ENCODE measurements at places on chromosomes 1 and 21. TPM values are rescaled to one million over a fixed set of nuclear protein-coding genes. Genes with fewer than 3 reads are reported as not detected.
A peak's percentile ranks its signal among the peaks of the same experiment; 100 is the strongest.

GRCh38 chr1:160823296-160823695 lies 27.3 kb downstream of the LY9 start:
- no peak for DNase-seq

- no peak for DNase-seq
These were observed 6.8 kb downstream of the COL18A1 start for GRCh38 chr21:45411810-45412206.

DNA sequence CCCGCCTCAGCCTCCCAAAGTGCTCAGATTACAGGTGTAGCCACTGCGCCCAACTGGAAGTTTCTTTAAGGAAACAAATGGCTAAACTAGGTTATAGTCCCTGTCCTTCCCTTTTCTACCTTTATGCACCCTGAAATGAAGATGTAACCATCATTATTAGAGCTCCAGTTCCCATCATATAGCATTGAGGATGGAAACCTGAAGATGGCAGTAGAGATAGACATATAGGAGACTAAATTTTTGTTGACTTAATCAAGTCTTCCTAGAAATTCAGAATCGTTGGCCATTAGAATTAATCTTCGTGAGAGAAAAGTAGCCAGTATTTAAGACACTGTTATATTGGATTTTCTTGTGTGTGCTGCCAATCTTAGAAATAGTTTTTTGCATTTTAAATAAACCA lies 1016.3 kb upstream of the NCAM2 start:
- DNase-seq: no peak

- DNase-seq: no peak
These were observed 20.6 kb upstream of the PPM1J start for GRCh38 chr1:112735752-112736151.

GRCh38 chr21:42287193-42288083 lies 27.8 kb downstream of the TFF3 start:
- no peak for DNase-seq

DNA sequence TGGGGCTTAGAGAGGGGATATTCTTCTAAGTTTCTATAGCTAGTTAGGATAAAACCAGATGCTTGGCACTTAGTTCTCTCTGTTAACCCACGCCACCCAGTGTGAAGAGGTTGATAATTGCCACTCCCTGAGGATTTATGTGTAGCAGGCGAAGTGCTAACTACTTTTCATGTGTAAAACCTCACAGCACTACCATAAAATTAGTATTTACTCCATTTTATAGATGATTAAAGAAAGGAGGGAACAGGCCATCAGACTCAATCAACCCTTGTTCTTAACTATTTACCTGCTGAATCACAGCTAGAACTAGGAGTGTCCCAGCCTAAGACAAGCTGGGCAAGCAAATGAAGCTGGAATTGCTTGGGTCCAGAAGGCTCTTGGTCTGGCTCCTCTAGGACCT lies 8.9 kb downstream of the LIN28A start:
- no peak for DNase-seq

- no peak for DNase-seq
These were observed 234.1 kb downstream of the NCAM2 start for GRCh38 chr21:21232320-21232719.

DNA sequence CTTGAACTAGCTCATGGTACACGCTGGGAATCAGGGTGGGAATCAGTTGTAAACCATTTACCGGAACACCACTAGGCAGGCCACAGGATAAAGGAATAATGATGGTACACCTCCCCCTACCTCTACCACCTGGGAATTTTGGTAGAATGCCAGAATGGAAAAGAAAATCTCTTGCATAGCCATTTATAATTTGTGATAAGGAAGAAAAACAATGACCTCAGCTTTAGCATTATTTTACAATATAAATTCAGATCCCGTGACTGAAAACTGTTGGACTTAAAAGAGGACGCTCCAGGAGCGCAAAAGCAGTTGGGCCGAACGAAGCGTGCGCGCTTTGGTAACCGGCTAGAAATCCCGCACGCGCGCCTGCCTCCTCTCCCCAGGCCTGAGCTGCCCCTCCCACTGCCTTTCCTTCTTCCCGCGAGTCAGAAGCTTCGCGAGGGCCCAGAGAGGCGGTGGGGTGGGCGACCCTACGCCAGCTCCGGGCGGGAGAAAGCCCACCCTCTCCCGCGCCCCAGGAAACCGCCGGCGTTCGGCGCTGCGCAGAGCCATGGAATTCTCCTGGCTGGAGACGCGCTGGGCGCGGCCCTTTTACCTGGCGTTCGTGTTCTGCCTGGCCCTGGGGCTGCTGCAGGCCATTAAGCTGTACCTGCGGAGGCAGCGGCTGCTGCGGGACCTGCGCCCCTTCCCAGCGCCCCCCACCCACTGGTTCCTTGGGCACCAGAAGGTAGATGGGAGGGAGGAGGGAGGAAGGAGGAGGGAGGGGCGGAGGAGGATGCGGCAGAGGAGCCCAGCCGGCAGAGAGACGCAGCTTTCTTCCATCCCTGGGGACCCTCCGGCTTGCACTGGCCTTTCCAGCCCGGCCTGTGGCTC lies at the start of gene CYP4X1:
Gene CYP4X1, plus strand, starts transcription at position 402 of the 873 bp plus-strand sequence. Its CDS starts 149 bp downstream, at position 551.
- DNase-seq: peak; percentile 73

DNA sequence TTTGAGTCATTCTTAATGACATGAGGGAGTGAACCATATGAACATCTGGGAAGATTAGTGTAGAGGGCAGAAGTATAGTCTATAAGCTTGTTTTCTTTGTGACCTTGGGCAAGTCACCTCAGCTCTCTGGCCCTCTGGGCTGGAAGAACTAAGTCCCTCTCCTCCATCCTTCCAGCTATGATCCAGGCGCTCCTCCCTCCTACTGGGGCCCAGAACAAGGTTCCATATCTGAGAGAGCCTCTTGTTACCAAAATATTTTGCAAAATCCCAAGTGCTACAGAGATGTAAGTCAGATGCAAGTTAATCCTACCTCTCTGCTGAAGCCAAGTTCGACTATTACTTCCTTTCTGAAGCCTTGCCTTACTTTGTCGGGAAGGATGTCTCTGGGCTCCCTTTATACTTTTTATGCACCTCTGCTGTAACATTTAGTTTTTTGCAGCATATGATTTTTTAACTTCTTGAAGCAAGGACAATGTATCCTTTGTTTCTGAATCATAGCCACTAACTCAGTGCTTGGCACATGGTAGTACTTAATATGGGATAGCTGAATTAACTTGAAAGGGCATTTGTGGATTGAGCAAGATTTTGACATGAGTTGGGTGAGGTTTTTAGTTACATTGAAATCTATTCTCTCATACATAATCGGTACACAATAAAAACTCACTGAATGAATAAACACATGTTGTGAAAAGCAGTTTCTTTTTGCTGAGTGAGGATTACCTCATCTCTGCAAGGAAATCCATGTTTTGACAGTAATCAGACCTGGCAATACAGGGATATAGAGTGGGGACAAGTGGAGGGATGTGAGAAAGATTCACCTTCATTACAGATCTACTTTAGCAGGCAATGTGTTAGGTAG lies 54.7 kb upstream of the BEND5 start:
- DNase-seq: no peak

- DNase-seq: peak; percentile 47
These were observed 23.8 kb upstream of the COL18A1 start for GRCh38 chr21:45381036-45381787.

- no peak for DNase-seq
These were observed 845 bp upstream of the RGS5 start for GRCh38 chr1:163203561-163203960.

DNA sequence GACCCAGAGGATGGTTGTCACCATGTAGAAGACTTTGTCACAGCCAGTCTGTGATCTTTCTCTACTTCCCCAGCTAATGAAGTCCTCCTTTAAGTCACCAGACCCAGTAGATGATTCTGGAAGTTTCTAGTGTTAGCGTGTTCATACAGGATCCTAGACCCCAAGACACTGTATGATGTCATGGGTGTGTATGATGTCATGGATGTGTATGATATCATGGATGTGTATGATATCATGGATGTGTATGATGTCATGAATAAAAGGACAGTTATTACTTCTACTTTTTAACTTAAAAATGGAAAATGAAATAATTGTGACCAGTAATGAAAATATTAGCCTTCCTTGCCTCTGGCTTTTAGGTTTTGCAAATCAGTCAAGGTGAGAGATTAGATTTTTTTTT lies 260.0 kb downstream of the FMN2 start:
- DNase-seq: no peak

DNA sequence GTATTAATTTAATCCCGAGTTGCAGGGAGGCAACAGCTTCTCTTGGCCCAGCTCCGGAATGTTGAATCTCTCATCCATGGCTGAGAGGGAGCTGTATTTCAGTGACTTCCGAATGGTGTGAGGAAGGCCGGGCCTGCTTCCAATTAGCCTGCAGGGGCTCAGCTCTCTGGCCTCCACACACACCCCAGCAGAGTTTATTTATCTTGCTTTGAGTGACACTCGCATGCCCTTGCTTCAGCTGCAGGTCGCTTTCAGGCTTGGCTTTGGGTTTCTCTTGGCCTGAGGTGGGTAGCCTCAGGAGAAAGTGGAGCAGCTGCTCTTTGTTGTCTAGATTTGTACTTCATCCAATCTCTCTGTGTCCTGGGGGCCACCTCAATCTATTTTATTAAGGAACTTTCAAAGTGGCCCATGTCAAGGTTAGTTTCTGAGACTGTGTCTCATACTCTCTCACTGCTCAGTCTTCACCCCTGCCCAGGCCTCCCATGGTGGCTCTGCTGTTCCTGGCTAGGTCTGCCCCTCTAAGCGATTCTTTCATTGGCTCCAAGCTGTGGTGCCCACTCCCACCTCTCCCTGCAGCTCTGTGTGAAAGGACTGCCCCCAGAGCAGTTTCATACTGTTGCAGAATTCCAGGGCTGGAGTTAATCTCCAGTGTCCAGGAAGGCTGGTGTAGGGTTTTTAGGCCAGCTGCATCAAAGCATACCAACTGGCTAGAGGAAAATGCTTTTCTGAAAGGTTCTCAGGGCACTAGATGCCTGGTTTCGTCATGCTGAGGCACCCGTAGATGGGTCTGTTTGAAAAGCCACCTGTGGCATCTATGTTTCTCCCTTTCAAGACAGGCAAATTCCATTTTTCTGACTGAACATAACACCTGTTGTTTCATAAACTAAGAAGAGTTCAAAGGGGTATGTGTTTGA lies 153.5 kb downstream of the PLXNA2 start:
- no peak for DNase-seq

GRCh38 chr1:28249866-28250295 lies 9.4 kb upstream of the SESN2 start:
- no peak for DNase-seq

DNA sequence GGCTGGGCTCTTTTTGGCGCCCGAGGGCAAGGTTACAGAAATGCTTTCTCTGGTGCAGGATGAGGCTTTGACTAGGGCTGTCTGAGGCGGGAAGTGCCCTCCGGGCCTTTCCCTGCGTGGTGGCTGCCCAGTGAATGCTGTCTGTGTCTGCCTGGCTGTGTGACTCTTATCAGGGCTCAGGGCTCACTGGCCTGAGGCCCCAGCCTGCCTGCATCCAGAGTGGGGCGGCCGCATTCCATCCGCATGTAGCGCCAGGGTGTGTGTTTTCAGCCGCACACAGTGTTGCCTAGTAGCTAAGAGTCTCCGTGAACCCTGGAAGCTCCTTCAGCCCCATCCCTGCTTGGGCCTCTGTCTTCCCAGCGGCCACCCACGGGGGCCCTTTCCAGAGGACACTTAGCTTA lies 59.1 kb downstream of the FAAP20 start:
- peak; percentile 85 for DNase-seq

- DNase-seq: no peak
These were observed 52.3 kb downstream of the UTP25 start for GRCh38 chr1:209880031-209880430.

DNA sequence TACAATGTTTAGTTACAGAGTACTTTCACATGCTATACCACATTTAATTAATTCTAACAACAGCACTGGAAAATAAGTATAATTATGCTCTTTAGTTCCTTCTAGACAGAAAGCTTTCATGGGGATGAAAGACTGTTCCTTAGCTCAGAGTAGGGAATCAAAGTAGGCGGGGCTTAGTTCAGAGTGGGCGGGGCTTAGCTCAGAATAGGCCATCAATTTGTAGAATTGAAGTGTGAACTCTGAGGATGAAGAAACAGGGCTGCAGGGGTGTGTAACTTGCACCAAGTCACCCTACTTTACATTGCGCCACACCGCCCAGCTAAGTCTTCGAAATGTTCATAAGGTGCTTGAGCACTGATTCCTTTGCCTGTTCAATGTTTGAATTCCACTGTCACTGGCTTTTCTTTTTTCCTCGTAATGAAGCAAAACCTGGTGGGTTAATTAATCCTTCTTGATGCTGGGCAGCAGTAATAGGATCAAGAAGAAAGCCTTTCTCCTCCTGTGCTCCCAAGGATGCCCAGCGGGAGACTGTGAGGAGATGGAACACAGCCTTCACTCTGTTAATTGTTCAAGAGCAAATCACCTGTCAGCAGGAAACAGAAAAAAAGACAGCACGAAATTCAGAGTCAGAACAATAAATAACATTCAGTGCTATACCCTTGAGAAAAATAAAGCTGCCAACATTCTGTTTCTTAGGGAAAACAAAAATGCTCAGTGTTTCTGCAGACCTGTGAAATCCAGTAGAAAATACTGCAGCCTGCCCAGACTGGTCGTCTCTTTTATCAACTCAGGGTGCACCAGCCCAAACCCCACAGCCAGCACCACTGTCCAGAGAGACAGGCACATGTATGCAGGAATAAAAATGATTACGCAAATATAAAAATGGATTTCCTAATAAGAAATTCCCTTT lies 66.5 kb upstream of the CAMK1G start:
- no peak for DNase-seq

DNA sequence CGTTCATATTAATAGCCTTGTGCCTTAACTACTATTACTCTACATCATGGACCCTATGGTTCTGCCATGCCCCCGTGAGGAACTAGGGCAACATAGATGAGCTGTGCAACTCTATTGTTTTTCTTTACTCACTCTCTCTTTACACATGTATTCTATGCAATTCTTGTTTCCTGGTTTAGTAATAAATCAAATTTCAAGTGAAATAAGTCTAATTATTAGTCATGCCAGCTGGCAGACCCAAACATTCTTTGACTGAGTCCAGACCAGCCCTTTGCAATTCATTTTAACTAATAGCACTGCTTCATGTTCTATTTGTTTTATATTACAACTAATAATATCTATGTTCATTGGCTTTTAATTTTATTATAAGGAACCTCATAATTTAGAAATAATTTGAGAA lies 789.3 kb upstream of the ADAMTS5 start:
- no peak for DNase-seq

- DNase-seq: no peak
These were observed 18.8 kb downstream of the UCK2 start for GRCh38 chr1:165845992-165846748.

GRCh38 chr1:164953098-164953497 lies 394.1 kb downstream of the PBX1 start:
- DNase-seq: no peak

The TRIM33 gene
- 14.5 TPM for total RNA-seq

The HUNK gene
- total RNA-seq: 0.08 TPM

The CFAP141 gene
- total RNA-seq: not detected

The MARK1 gene
- total RNA-seq: 17.3 TPM

The C1orf216 gene
- 9.8 TPM for total RNA-seq

The BACE2 gene
- total RNA-seq: 14.5 TPM

The MASP2 gene
- total RNA-seq: not detected

The CA6 gene
- total RNA-seq: 0.19 TPM

The OR2T35 gene
- total RNA-seq: not detected

The ST6GALNAC3 gene
- total RNA-seq: 3.9 TPM
